ENCODE measurements at places on chromosomes 12 and 14.

DNA sequence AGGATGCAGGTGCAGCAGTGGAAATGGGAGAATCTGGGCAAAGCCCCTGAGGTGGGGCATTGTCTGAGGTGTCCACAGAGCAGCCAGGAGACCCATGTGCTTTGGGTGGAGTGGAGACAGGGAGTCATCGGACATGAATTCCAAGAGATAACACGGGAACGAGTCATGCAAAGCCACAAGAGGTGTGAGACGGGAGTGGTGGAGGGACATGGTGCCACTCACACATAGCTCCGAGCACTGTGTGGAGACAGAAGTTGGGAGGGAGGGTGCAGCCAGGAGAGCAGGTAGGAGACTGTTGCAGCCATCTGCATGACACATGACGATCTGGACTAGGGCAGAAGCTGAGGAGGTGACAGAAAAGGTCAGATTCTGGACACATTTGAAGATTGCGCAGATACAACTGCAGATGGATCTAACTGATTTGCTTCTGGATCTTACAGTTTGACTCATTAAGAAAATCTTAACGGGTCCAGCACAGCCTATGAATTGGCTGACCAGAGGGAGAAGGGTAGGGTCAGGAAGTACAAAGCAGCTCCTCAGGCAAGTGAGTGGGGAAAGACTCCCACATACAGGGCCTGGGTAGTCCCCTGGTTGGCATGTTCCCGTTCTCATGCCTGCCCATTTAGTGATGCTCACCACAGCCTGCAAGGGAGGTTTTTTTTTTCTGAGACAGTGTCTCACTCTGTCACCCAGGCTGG, 379.8 kb downstream of the FUT8 start:
- no peak for DNase-seq

DNA sequence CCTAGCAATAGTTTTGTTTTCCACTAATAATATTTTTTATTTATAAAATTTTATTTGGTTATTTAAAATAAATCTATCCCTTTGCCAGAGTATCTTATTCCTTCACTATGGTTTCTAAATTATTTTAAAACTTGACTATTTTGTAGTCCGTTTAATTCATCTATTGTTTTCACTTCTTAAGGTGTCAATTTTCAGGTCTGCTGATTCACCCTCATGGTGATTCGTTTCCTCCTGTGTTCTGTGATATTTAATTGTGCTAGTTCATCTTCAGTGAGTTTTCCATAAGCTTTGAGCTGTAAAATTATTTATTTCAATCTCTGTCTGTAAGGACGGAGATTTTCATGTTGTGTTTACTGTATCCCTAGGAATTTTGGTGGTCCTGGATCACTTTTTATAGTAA, 70.6 kb downstream of the SNAPC1 start:
- no peak for DNase-seq

GRCh38 chr14:90603336-90603735, 206.5 kb downstream of the CALM1 start:
- DNase-seq: no peak

DNA sequence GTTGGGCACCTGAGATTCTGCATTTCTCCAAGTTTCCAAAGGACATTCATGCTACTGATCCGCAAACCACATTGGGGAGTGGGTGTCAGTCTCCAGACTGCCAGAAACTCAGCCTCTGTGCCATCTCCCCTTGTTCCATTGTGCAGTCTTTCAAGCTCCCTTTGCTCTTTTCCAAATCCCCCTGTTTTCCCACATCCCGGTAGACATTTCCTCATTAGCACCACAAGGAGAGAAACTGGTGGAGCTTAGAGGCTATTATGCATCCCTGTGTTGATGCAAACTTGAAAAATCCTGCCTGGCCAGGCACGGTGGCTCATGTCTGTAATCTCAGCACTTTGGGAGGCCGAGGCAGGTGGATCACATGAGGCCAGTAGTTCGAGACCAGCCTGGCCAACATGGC, 10.7 kb downstream of the CCDC63 start:
- no peak for DNase-seq

GRCh38 chr12:75354011-75354410, 19.5 kb downstream of the GLIPR1L1 start:
- no peak for DNase-seq

DNA sequence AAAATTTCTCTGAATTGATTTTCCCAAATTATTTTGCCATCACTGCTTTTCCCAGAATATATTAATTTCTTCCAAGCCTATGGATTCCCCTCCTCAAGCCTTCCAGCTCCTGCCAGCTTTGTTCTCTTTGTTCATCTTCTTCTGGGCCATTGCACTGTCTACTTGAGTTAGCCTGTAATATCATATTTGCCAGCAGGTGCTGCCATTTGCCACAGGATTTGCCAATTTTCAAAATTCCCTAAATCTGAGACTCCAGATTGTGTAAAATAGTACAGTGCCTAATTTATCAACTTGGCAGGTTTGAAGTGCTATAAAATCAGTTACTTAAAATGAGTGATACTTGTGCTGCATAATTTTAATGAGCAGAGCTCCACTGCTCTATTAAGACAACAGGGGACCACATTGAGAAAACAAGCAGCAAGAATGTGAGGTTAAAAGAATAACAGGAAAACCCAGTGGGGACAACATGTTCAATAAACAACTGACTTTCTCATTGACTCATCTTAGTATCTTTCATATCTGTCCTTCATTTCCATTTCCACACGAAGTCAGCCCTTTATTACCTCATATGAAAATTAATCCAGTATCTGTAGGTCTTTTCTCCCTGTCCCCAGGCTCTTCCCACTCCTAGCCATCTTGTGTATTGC, 84.6 kb upstream of the CCDC196 start:
- DNase-seq: no peak

GRCh38 chr14:104112113-104112505, 26.3 kb upstream of the KIF26A start:
- DNase-seq: no peak

- DNase-seq: no peak
These were observed 89.9 kb downstream of the MGST1 start for GRCh38 chr12:16437281-16437816.

DNA sequence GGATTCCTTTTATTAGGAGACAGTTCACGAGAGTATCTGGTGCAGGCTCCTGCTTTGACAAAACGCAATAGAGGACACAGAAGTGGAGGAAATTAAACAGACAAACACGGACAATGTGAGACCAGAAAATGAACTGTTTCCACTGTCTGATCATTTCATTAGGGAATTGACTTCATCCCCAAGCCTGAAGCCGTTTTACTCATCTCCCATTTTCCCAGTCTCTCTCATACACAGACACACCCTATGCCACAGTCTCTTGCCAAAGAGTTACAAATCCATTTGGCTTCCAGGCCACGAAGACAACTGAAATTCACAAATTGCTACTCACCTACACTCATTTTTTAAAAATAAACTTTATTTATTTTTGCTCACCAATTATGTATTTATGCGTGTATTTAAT, 1087.8 kb upstream of the TMEM132C start:
- DNase-seq: no peak

- DNase-seq: no peak
These were observed 23.4 kb downstream of the MAP1LC3B2 start for GRCh38 chr12:116582610-116583009.

DNA sequence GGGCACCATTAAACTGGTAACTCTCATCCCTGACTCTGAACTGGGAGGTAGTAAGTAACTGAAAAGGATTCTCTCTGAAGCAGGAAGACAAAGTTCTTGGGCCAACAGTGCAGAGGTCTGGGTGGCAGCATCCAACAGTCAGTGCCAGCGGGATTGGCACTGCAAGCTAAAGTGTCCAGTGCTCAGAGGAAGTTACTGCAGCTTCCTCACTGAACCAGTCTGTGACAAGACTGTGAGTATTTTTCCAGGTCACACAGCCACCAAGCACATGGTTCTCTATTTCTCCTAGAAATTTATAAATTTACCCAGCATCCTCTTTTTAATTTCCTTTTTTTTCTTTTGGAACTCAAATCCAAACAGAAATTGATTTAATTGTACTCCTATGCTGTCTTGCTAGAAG, 81.6 kb upstream of the FAR2 start:
- DNase-seq: no peak

GRCh38 chr12:82688035-82688501, 1.4 kb downstream of the TMTC2 start:
- DNase-seq: no peak

DNA sequence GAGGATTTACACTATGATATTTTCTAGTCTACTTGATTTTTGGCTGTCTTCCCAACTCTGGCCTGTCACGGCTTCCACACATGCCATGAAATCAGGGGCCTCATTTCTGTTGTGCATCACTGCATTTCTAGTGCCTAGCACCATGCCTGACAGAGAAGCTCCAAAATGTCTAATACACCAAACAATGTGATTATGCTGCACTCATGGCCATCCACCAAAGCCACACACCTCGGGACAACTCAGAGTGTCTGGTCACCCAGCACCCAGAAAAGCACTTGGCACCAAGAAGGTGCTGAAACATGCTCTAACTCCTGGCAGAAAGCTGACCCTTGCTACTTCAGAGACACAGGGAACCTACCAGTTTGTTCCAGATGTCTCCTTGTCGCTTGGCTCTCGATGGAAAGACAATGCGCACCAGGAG, 11.3 kb downstream of the GCN1 start:
- no peak for DNase-seq

GRCh38 chr14:31560759-31561154, 447 bp upstream of the NUBPL start:
- no peak for DNase-seq

DNA sequence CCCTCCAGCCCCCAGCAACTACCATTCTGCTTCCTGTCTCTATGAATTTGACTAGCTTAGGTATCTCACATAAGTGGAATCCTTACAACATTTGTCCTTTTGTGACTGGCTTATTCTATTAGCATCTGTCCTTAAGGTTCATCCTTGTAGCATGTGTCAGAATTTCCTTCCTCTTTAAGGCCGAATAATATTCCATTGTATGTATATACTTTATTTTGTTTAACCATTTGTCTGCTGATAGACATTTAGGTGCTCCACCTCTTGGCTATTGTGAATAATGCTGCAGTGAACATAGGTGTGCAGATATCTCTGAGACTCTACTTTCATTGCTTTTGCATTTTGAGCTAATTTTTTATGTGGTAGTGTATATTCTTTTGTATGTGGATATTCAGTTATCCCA, 75.7 kb downstream of the SPATS2 start:
- no peak for DNase-seq

GRCh38 chr14:64294672-64295413, 672 bp upstream of the ESR2 start:
- peak; percentile 73 for DNase-seq

DNA sequence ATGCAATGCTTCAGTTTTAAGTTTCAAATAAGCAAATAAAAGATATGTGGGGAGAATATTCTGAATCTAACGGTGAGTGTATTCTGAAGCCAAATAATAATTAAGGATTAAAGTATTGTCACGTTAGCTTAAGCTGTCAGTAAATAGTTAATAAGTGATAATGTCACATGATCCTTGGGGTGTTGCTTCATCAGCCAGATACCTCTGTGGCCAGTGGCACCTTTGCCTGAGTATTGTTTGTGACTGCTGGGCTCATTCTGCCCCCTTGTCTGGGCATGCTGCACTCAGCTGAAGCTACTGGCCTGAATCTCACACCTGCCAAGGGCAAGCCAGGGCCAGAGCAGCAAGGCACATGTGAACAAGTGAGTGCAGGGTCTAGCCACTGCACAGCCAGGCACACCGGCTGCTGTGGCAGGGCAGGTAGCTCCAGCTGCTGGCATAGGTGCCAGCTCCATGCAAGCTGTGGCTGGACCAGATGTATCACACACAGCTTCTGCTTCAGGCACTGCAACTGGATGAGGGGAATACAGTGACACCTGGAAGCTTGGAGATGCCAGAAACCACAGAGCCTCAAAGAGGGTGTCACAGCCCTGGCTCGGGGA, 739.7 kb downstream of the SLC6A15 start:
- DNase-seq: no peak

GRCh38 chr14:102759456-102760187, 17.6 kb upstream of the TRAF3 start:
- no peak for DNase-seq

DNA sequence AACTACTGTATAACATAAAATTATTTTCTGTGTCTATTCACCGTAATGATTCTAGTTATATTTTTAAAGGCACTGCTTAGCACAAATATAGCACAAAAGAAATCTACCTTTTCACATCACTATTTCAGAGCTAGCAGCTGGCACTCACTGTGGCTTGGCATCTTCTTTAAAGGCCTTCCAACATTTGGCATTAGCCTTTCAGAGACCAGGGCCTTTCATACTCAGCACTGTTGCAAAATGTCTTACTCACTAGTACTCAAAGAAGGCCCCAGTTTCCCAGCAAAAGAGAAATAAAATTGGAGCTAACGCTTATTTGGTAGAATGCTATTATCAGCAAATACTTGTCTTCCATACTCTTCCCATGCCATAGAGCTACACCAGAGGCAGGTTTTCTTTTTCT, 238.4 kb downstream of the MED13L start:
- DNase-seq: no peak

GRCh38 chr14:71554959-71555612, 377.1 kb upstream of the RGS6 start:
- peak; percentile 19 for DNase-seq

- no peak for DNase-seq
These were observed 6.3 kb upstream of the ART4 start for GRCh38 chr12:14849661-14850060.

DNA sequence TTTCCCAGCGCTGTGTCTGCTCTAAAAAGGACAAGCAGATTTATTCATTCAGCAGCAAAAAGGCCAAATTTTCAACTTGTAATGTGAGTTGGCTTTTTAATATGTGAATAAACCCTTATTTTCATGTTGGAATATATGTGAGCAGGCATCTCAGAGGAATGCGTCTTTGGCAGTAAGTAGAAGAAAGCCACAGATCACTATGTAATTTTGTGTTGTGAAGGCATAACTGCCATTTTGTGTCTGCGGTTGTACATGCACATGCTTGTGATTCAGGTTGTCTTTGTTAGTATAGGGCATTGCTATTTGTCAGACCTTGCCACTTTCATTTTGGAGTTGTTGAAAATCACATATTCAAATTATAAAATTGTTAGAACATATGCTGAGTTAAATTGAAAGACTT, 398.8 kb upstream of the RGS6 start:
- DNase-seq: no peak

- DNase-seq: no peak
These were observed 651 bp downstream of the TMEM117 start for GRCh38 chr12:43836475-43836989.

GRCh38 chr12:113826805-113827538, 139.2 kb downstream of the RBM19 start:
- no peak for DNase-seq

DNA sequence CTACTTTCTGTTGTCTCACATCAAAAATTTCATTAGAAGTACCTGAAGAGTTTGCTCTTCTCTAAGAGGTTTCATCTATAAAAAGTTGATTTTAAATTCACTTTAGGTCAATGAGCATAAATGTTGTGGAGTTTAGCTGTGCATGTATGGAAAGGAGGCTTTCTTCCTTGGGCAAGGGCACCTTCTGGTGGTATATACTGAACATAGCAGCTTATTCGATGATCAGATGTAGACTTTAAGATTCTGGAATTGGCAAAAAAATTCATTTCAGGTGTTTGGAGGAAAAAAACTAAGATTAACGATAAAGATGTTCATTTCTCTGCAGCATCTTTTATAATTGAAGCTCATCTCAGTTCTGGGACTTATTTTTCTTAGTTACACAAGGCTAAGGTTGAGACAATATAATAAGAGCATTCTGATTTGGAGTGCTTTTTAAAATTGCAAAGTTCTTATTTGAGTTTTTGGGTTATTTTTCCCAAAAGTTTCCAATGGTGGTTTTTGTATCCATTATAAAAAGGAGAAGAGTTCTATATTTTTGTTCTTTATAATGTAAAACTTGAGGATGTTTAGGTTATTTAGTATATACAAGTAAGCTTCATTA, 46.8 kb downstream of the TMEM117 start:
- no peak for DNase-seq
